Occipital lobe (tissue), 3 donors: ENCODE measurements at places on chromosomes 11 and 22.

DNA sequence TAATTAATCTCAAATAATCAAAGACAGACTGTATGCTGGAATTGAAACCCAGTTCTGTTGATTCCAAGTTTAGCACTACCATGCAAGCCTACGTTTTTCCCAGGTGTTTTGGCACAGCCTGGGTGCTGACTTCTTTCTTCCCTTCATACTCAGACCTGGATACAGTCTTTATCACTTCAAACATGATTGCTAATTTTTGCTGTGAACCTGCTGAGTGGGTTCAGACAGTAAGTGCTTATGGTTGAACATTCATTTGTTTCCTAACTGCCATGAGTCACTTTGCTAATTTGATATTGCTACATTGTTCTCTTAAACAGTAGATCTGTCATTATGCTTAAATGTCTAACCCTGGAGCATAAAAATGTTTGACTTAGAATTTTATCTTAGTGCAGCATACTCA lies 12.2 kb downstream of the PAAF1 start:
- no peak for DNase-seq

- no peak for DNase-seq
Measured at GRCh38 chr11:123576501-123576900, 77.9 kb downstream of the SCN3B start.

DNA sequence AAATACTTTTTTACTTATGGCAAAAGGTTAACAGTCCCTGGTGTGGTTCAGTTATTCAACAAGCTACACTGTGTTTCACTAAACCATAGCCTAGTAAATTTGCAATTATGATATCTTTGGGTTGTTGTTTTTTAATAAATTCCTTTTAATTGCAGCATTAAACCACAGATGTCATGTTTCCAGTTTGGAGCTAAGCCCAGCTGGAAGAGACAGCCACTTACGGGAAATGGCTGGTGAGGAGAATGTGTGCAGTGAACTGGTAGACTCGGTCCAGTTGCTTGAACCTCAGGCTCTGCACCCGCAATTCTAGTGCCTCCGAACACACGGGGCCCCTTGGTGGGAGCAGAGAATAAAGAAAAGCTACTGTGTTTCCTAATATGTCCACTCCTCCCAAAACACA lies 70.8 kb downstream of the WNT11 start:
- no peak for DNase-seq

DNA sequence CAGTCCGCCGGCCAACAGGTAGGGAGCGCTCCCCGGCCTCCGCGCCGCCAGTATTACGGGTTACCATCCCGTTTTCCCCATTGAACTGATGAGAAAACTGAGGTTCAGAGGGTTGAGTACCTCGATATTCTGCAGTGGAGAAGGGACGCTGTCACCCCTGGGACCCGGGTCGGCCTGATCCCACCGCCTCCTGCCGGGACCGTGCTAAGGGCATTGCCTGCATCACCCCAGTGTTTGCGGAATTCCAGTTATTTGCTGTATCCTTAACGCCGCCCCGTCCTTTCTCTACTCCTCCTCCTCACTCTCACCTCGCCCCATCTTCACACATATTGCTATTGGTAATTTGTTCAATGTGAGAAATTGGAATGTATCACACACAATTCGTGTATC lies 370 bp upstream of the A4GALT start:
- DNase-seq: no peak

DNA sequence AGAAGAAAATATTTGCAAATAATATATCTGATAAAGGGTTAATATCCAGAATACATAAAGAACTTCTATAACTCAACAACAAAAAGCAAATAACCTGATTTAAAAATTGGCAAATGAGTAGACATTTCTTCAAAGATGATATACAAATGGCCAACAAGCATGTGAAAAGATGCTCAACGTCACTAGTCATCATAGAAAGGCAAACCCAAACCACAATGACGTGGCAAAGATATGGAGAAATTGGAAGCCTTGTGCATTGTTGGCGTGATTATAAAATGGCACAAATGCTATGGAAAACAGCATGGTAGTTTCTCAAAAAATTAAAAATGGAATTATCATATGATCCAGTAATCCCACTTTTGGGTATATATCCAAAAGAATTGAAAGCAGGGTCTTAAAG lies 466.3 kb downstream of the TBC1D22A start:
- DNase-seq: no peak

DNA sequence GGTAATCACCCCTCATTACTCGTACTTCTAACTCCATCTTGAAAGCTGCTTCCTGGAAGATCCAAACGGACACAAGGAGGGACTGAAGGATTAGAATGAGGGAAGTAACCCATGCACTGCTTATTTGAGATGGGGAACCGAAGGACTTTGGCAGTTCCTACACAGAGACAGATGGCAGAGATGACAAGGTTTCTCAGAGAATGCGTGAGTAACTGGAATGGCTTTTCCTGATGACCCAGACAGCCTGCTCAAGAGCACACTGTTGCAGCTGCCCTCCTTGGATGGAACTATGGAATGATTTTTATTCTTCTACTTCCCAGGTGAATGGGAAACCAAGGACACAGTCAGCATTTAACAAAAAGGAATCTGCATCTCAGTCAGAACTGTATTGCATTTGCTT lies 7.3 kb downstream of the KCNJ11 start:
- no peak for DNase-seq

DNA sequence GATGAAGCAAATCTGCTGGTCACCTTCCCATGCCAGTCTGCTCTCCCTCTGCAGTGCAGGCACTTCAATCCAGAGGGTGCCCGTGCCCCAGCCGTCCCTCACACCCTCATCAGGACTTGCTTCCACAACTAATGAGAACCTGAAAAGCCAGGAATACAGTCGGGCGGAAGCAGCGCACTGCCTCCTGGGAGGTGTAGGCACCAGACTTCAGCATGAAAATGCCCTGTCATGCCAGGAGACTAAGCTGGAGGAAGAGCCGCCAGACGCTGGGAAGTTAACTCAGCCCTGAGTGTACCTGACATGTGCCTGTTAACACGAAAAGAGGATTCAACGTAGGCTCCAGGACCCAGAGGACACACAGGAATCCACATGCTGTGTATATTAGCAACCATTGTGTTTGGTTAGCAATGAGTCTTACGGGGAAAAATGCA lies 40.1 kb upstream of the FLI1 start:
- DNase-seq: no peak

GRCh38 chr11:44120169-44120568 lies 24.7 kb downstream of the EXT2 start:
- DNase-seq: no peak
